ENCODE measurements at places on chromosomes 6 and 20.

GRCh38 chr6:92684386-92684785 lies 735.0 kb downstream of the EPHA7 start:
- no peak for DNase-seq

- DNase-seq, result no peak
Measured at GRCh38 chr6:166834049-166834448, 122.3 kb downstream of the RNASET2 start.

DNA sequence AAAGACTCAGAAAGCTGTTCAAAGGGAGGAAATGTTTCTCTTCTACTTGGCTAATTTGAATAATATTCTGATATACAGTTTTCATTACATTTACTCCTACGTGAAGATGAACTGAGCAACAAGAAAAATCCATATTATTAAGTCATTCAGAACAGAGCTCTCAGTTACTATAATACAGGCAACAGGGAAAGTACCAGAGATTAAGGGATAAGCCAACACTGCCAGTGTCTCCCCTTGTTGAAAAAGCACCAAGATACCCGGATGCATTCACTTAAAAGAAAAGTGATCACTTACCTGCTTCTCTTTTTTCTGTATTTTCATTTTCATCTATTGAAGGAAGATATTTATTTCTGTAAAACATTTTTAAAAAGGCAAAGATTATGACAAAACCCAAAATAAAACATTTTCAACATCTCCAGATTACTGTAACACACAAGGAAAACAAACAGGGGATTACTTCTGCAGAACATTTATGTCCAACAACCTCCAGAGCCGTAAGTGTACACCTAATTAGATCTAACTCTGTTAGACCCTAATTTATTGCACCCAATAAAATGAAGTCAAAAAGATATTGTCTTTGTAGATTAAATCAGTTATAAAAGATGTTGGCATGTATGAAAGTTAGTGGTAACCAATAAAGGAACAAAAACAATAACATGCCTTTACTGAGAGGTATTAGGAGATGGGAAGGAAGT lies 67.0 kb downstream of the CHD6 start:
- DNase-seq, result no peak

- DNase-seq, result no peak
Measured at GRCh38 chr20:4719190-4719589, 2.5 kb upstream of the PRND start.

DNA sequence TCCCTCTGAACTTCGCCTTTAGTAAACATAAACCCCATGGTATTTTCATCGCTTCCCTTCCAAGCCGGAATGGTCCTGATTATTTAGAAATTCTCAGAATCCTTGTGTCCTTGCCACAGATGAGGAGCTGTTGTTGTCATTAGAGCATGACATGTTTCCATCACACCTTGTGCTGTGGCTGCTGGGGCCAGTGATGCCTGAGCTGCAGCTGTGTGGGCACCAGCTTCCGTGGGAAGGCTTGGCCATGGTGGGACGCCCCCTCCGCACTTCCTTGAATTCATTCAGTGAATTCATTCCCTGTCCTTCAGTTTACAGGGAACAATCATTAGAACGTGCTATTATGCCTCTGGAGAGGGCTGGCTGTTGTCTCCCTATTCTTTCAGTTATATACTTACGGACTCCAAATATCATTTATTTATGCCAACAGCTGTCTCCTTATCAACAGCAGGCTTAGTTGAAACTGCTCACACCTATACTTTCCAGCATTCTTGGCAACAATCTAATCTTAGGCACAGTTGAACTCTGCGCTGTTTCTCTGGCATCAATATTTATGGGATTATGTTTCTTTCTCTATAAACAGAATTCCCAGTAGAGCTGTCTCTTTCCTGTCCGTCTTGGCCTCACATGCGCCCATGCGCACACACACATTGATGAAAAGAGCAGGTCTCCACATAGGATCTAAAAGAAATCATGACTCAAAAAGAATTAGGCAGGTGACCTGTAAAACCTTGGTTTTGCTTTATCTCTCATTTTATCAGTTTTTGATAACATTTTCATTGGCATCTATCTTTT lies 9.0 kb downstream of the ADGRF1 start:
- DNase-seq, result no peak

DNA sequence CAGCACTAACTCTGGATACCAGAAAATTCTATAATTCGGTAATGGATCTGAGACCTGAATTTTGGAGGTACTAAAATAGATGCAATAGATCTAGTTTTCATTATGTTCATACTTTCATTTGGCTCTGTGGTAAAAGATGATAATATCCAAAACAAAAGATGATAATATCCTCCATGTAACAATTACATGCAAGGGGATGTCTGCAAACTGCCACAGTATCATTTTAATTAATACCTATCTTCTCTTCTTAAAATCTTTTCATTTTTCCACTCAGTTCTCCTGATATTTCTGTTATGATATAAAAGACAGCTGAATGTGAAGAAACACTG lies 15.6 kb downstream of the BTN2A1 start:
- DNase-seq, result no peak

- peak; percentile 59 for DNase-seq
Measured at GRCh38 chr6:39777218-39777617, 15.0 kb upstream of the DAAM2 start.

DNA sequence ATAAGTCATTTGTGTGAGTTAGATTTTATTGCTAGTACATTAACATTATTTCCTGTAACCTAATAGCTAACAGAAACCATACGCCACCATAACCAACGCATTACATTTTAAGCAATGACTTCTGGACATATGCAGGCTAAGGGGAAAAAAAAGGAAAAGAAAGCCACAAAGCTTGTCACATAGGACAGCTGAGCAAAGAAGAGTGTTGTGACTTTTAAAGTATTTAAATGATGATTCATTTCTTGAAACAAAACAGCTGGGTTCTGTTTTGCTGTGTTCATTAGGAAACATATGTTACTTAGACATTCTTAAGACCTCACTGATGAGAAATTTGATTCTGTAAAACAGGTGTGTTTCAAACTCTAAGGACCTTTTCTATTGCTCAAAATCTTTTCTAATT lies 171.4 kb downstream of the COL9A1 start:
- DNase-seq, result no peak

- DNase-seq, result peak; percentile 2
Measured at GRCh38 chr6:60754879-60755278, 1531.1 kb downstream of the KHDRBS2 start.

Data from neural progenitor cell (in vitro differentiated cells).